Activated naive CD4-positive, alpha-beta T cell treated with Interleukin-2 at 50 U/mL for 16 hours (primary cell): ENCODE measurements at places on chromosomes 16 and 17.
A peak's percentile ranks its signal among the peaks of the same experiment; 100 is the strongest.

DNA sequence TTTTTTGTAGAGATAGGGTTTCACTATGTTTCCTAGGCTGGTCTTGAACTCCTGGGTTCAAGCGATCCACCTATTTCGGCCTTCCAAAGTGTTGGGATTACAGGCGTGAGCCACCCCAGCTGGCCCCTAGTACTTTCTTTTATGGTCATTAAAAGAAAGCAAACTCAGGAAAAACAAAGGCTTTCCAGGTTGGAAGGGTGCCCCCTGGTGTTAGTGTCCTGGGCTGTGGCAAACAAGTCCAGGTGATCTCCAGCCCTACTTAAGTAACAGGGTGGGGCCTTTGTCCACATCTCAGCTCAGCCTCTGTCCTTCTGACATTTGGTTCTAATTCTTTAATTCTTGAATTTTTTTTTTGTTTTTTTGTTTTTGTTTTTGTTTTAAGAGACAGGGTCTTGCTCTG is 6.9 kb downstream of the IGFBP4 start:
- peak; percentile 39 for DNase-seq

GRCh38 chr17:57806167-57806830 is 43.5 kb downstream of the MRPS23 start:
- no peak for DNase-seq

DNA sequence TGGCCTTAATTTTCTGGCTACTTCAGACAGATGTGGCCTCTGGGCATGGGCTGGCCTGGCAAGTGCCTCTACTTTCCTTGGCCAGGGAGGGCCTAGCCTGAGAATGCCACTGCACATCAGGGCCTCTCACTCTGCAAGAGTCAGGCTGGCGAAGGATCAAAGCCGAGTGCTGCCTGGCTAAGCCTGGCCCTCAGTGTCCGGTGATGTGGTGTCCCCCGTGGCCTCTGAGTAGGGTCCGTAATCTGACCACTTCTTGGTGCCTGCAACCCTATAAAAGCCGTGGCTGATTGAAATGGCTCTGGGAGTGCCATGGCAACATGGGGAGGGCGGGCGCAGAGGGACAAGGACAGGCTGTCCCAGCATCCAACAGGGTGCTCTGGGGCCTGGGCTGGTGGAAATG is 30.2 kb downstream of the TBX4 start:
- DNase-seq = no peak

DNA sequence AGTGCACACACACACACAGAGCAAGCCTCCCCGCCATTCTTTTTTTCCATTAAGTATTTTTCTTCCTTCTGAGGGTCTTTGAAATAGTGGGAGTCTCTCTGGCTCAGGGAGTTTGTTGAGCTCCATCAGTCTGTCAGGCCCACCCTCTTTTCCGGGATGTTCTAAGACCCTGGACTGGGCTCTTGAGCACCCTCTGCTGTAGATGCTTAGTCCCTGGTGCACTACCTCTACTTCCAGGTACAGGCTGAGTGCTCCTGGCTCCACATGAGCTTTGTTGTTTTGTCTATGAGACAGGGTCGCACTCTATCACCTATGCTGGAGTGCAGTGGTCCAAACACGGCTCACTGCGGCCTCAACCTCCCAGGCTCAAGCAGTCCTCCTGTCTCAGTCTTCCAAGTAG is 20.7 kb downstream of the LIMD2 start:
- DNase-seq = no peak

DNA sequence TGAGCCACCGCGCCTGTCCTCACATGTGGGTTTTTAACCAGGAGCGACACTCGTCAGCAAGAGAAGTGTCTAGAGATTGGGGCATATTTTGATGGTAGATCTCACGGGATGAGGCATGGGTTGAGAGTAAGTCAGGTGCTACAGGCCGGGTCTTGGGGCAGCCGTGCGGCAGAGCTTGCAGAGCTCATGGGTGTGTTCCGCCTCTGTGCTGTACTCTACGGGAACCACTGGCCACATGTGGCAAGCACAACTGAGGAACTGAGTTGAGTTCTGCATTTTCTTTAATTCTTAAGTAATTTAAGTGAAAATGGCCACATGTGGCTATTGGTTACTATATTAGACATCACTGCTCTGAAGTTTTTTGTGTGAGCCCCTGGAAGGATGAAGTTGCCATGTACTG is 9.6 kb downstream of the CLUAP1 start:
- DNase-seq = no peak

DNA sequence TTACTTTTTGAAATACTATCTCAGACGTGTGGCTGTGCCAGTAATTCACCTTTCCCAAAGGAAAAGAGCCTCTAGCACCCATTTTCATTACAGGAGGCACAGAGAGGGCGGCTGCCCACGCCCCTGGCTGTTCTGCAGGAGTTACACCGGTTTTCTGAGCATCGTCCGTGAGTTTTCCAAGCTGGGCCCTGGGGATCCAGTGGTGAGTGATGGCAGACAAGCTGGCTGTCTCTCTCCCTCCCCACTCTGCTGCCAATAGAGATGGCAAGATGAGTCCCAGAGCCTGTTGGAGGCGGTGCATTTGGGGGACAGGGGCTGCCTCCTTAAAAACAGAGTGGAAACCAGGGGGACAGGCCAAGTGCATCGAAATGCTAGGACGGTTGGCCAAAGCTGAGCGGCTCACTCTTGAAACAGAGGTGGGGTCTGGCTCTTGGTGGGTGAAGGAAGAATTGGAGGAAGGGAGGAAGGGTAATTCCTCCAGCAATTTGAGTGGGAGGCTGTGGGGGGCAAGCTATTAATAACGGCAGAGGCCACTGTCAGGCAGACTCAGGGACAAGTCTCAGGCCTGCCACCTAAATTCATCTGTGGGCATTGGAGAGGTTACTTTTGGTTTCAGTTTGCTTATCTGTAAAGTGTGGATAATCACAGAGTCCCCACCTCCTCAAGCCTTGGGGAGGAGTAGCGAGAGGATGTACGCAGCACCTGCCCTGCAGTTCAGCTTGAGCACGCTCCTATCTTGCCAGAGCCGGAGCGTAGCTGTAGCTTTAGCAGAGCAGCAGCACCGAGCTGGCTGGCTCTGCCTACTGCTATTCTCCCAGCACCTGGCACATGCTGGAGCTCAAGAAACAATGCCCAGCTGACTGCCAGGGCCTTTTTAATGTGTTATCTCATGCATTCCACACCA is 7.5 kb upstream of the NOS2 start:
- DNase-seq = peak; percentile 58

GRCh38 chr17:37676115-37676925 is 33.1 kb upstream of the DDX52 start:
- DNase-seq = no peak

DNA sequence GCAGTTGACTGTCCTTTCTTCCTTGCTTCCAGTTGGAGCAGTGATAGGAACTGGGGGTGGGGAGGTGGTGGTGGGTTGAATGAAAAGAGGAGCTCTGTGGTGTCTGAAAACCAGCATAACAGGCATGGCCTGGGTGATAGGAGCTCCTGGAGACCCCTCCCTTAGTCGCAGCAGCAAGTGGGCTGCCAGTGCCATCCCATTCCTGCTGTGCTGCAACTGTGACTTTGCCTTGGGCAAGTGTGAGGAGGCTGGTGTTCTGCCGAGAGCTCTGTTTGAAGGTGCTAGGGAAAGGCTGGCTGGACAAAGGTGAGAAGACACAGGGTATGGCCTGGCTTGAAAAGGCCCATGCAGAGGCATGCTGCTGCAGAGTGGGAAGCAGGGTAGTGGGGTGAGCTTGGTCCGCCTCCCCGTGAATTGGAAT is 2.7 kb upstream of the CDK5R1 start:
- no peak for DNase-seq

DNA sequence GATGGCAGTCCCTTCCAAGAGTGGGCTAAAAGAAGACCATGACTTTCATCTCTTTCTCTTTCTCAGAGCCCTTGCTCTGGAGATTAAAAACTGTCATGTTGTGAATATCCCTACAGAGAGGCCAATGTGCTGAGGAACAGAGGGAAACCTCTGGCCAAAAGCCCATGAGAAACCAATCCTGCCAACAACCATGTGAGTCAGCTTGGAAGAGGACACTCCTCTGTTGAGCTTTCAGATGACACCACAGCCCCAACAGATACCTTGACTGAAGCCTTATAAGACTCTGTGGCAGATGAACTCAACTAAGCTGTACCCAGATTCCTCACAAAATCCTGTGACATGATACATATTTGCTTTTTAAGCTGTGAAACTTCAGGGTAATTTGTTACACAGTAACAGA is 19.6 kb downstream of the CPPED1 start:
- no peak for DNase-seq

DNA sequence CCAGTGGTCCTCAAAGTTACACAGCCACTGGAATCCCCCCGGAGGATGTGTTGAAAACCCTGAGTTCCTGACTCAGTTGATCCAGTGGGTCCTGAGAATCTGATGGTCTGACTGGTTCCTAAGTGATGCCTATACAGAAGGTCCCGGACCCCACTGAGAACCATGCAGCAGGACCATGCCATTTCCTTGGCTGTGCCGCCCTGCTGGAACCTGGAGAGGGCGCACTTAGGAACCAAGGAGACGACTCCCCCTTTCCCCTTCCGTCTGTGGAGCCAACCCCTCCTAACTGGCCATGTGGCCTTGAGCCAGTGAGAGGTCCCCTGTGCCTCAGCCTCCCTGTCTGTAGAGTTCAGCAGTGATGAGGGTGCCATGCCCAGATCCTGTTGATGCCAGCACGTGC is 22.0 kb downstream of the C16orf74 start:
- no peak for DNase-seq

DNA sequence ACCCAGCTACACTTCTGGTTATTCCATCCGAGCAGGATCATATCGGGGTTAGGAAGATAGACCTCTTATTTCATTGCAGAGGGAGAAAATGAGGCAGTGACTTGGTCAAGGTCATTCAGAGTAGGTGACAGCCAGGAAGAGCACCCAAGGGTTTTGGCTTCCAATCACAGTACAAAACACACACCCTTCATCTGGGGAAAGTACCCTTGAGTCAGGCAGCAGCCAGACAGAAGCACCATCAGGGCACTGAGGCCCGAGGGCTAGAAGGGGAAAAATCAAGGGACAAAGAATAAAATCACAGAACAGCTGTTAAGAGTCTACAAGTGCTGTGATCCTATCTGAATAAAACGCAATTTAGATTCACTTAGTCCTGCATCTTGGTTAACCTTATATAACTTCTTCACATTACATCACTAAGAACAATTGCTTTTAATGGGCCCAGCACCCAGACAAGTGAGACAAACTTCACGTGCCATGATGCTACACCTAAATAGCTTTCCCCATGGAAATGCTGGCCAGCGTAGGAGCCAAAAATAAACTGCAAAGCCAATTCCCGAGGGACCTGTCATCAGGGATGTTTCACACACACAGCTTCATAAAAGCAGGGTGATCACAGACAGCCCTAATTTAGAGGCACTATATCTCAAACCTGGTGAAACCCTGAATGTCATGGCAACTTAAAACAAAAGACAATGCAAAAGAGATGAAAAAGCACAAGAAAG is 4.9 kb downstream of the UBE2O start:
- DNase-seq = no peak

- no peak for DNase-seq
These were observed 305.4 kb downstream of the MAF start for GRCh38 chr16:79295162-79295561.

- no peak for DNase-seq
These were observed 190.0 kb upstream of the CIBAR2 start for GRCh38 chr16:85302018-85302847.

DNA sequence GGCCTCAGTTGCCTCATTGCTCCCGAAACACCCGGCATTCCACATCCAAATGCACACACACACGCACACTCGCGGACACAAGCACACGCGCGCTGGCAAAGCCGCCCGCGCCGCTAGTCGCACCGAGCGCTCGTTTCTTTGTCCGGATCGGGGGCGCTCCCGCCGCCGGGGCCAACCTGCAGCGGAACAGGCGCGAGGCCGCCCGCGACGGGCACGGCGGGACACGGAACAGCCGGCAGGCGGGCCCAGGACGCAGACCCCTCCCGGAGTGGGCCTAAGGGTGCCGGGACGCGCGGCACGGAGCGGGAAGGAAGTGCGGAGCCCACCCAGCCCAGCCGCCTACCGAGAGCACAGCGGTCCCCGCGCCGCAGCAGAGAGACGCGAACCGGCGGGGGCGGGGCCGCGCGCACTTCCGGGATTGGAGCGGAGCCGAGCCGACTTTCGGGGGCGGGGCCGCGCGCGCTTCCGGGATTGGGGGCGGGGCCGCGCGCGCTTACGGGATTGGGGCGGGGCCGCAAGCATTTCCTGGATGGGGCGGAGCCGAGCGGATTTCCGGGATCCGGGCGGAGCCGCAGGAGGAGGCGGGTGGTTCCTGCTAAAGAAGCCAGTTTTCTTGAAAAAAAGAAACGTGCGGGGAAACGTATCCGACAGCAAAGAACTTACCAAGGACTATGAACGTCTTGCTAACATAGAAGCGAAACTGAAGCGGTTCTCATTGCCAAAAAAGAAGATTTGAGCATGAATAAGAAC is at the start of gene CYBC1:
Gene CYBC1, minus strand, starts transcription at position 396 of the 750 bp plus-strand sequence. CDS start 1,498 bp downstream, outside the sequence.
- DNase-seq = peak; percentile 94

DNA sequence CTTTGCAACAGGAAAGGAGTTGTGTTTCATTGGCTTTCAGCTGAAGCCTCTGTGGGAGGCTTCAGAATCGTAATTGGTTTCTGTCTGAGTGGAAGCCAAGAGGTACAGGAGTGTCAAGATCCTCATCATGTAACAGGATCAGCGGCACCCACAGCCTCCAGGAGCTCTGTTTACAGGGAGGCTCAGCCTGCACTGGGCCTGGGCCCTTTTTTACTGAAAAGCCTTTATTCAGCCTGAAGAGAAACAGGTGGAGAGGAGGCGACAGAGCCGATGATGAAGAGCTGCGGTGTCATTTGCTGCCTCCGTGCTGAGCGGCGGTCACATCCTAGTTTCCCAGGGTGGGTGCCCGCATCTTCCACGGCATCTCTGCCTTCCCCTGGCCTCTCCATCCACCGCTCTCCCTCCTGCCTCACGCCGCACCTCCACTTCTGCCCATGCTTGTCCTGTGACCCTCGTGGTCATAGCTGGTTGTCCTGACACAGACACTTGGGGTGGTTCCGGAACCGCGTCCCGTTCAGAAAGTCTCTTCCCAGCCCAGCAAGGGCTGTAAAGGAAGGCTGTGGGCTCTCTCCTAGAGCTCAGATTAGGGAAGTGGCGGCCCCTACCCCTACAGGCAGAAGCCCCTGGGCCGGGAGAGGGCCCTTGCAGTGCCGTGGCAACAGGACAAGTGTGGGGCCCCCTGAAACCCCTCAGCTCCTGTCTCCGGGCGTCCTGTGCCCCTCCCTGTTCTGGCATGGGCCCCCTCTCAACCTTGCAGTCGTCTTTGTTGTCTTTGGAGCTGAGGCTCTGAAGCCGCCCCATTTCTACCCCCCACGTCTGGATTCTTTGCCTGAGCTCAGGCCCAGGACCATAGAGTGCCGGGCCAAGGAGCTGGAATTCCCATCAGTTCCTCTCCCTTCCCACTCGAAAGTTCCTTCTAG is 53.9 kb upstream of the CHMP6 start:
- DNase-seq = no peak

GRCh38 chr16:23691483-23692189 is 12.9 kb downstream of the PLK1 start:
- no peak for DNase-seq

DNA sequence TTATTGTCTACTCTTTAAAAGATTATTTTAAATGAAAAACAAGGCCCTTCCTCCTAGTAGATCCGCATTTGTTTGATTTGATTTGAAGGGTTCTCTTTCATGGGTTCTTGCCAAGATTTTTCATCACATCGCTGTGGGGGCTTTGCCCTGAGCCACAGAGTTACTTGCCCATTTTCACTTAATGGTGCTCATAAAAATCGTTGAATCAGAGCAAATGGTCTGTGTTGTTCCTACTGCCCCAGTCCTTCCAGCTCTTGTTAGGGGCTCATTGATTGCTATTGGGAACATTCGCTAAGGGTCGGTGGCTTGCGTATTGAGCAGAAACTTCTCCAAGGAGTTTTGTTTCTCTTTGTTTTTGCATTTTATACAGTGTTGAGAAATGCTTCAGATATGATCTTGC is 1023.4 kb upstream of the CDH8 start:
- DNase-seq = no peak

GRCh38 chr17:17298108-17298507 is 5.1 kb upstream of the NT5M start:
- no peak for DNase-seq
